CD4-positive, alpha-beta T cell treated with Interleukin-12 subunit alpha and Interleukin-12 subunit beta, for 1 hour (primary cell): ENCODE measurements at places on chromosomes 4 and X.

DNA sequence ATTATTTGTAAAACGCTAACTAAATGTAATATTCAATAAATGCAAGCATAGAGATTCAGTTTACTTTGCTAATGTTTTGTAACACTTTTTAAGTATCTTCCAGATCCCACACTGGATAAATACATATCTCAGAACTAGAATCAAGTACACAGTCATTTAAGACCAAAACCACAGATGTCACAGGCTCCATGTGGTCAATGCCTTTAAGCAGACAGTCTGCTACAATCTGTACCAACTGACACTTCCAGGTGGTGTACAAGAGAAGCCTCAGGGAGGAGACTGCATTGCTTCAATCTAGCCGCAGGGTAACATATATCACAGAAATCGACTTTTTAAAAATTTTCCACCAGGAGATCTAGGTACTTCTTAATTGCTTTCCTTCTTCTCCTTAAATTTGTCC, 229.6 kb upstream of the DIAPH2 start:
- DNase-seq, result no peak

GRCh38 chr4:8607603-8608481, 15.3 kb downstream of the CPZ start:
- DNase-seq, result peak; percentile 7

- DNase-seq, result no peak
These were observed 578.7 kb downstream of the BCOR start for GRCh38 chrX:39519030-39519488.

- no peak for DNase-seq
These were observed 204.0 kb upstream of the FAT1 start for GRCh38 chr4:186927624-186928023.

GRCh38 chr4:81930506-81931238, 443.1 kb downstream of the HNRNPD start:
- no peak for DNase-seq

GRCh38 chr4:153295131-153295755, 49.2 kb upstream of the MND1 start:
- no peak for DNase-seq

- peak; percentile 44 for DNase-seq
These were observed 147.6 kb upstream of the FRG1 start for GRCh38 chr4:189792924-189793618.

DNA sequence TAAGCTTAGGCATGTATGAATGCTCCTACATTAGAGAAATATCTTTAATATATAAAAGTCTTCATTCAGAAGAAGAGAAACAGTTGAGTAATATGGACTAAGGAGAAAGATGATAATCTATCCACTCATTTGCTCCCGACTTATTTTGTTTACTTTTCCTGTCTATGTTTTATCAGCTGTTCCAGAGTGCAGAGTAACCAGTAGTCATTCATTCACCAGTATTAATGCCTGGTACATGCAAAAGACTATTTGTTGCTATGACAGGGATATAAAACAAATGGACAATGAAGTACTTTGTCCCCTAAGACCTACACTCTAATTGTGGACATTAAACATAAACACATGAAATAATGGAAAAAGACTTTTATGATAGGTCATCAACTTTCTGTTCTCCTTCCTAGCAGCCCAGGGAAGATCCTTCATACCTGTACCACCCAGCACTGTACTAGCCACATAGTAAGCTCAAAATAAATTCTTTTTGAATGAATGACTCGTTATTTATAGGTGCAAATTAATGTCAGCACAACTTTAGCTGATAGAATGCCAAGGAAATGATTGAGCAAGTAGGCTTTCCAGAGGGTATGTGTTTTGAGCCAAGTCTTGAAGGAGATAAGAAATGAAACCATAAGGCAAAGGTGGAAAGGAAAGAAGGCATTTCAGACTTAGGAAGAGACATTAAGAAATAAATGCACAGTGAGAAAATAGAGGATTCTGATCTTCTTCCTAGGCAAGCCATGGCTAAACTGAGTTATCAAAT, 45.0 kb upstream of the IL13RA1 start:
- DNase-seq, result no peak

GRCh38 chr4:170931321-170931720, 841.6 kb upstream of the AADAT start:
- no peak for DNase-seq

- no peak for DNase-seq
These were observed 161.2 kb upstream of the SPRY1 start for GRCh38 chr4:123235431-123235830.

GRCh38 chr4:2009651-2010233, 968 bp upstream of the NELFA start:
- DNase-seq, result peak; percentile 63

DNA sequence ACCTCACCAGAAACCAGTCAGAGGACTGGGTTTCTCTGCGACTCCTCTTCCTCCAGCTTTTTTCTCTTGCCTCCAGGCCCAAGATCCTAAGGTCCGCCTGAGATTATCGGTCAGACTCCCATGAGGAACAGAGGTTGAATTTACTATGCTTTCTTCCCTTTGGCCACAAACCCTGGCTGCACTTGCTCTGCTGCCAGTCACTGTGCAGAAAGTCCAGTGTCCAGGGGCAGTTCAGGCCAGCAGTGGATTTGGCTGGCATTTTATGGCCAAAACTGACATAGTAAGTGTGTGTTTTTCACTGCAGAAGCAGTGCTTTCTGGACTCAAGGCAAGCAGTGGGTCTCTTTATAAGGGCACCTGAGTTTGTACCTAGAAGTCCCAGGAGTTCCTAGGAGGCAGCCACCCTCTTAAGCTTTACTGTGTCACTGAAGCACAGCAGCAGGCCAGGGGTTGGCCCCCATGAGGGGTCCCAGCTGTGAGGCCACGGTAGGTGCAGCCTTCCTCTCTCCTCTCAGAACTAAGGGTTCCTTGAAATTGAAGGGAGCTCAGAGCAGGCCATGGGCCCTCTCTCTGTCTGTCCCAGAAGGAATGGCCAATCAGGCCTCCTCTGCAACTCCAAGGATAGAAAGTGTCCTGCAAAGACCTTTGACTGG, 3.4 kb downstream of the RTL5 start:
- DNase-seq, result no peak

- no peak for DNase-seq
These were observed 3.6 kb downstream of the DCK start for GRCh38 chr4:70997036-70997435.

DNA sequence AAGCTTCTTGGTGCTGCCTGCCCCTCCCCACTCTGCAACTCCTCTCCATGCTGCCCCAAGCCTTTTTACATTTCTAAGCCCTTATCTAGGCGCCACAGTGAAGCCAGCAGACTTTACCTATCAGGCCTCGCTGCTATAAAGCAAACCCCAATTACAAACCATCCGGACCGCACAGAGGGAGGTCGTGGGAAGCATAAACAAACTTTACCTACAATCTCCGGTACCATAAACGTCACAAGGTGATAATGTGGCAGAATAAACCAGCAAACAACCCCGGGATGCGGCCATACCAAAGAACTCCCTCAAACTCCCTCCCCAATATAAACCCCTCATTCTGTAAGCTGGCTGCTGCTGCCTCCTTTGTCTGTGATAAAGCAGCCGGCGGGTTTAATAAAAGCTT, 54.0 kb upstream of the ZCCHC13 start:
- DNase-seq, result no peak

DNA sequence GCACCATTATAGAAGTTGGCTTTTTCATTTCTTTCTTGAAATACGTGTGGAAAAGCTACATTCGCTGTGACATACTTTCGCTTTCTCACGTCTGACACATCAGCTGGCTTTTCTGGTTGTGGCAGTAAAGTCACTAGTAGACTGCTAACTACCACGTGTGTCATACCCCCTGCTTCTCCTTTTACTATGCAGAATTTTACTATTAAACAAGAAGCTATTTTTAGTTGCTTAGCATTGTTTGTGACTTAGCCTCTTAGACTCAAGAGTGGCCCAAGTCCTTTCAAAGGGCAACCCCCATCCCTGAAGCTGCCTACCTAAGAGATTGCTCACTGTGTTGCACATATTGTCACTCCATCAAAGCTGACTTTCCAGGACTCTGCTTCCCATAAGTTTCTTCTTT, 2.1 kb upstream of the IL2 start:
- peak; percentile 57 for DNase-seq

DNA sequence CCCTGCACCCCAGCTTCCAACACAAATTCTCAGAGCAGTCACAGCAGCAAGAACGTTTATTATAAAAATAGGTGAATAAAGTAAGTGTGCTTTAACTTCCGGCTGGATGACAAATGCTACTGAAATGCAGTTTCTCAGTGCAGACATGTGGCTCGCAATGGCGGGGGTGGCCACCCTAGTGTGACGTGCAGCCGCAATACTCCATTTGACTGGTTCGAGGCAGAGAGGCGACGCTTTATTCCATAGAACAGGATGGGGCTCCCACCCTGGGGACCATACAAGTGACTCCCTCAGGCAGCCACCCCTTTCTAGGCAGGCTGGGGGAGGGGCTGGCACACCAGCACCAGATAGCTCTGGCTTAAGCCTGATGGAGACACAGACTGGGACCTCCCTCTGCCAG, 14.5 kb downstream of the TNIP2 start:
- DNase-seq, result no peak

DNA sequence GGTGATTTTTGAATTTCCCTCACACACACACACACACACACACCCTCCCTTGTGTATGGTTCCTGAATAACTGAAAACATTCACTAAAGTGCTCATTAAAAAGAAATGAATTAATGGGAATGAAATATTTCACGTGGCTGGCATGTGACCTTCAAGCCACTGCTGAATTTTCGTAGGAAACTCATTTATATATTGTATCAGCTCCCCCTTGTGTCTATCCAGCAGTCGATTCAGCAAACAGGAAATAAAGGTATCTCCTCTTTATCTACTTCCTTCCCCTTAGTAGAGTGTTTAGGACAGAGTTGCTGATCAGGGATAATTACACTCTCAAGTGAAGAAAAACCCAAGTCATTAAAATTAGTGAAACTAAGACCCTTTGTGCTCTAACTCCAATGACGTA, 912.6 kb upstream of the LCORL start:
- no peak for DNase-seq

GRCh38 chrX:16023790-16024734, 99.3 kb upstream of the GRPR start:
- no peak for DNase-seq

- no peak for DNase-seq
These were observed 24.7 kb downstream of the RAB33A start for GRCh38 chrX:130196466-130196865.

DNA sequence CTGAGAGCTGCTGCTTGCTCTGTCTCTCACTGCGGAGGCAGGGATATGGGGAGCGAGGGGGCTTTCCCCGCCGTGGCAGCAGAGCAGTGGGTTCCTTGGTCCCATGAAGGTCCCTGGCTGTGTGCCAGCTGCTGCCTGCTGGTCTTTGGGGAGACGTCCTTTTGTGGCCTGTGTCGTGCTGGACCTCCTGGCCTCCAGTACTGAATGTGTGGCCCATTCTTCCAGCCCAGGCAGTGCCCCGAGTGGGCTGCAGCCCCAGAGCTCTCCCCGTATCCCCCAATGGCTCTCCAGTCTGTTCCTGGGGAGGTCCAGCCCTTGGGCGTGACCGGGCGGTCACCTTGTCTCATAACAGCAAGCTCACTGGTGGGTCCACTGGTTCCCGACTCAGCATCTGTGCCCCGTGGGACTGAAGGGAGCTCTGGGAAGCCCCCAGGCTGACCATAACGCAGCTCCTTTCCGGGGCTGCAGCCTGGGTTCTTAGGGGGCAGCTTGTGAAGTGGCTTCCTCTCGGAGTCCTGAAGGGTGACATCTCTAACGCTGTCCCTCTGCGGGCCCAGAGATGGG, 115.6 kb downstream of the SMIM20 start:
- no peak for DNase-seq

GRCh38 chrX:29797156-29797555, 418.2 kb upstream of the MAGEB2 start:
- DNase-seq, result no peak

GRCh38 chrX:19629541-19629940, 114.2 kb upstream of the MAP3K15 start:
- no peak for DNase-seq

DNA sequence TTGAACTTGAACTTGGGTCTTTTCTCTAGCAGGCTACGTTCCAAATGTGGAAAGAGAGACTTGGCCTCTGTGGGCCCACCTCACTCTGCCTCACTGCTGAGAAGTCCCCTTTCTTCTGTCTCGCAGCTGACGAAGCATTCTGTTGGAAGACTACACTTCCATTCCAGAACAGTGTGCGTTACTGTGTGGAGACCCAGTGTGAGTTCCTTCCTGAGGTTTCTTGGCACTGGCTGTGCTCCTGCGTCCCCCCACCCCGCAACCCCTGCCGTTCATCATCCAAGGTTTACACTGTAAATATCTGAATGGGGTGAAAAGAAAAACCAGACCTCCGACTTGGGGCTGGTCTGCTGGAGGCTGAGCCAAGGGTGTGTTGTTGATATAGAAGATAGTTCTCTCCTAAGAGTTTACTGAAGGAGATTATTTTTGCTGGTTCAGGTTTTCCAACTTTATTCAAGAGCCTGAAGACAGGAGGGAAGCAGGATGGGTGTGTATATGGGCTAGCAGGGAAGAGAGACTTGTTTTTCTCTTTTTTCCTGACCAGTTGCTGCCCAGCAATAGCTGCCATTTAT, 34.7 kb downstream of the NHSL2 start:
- no peak for DNase-seq

- no peak for DNase-seq
These were observed 127.6 kb downstream of the CDS1 start for GRCh38 chr4:84710548-84710947.

DNA sequence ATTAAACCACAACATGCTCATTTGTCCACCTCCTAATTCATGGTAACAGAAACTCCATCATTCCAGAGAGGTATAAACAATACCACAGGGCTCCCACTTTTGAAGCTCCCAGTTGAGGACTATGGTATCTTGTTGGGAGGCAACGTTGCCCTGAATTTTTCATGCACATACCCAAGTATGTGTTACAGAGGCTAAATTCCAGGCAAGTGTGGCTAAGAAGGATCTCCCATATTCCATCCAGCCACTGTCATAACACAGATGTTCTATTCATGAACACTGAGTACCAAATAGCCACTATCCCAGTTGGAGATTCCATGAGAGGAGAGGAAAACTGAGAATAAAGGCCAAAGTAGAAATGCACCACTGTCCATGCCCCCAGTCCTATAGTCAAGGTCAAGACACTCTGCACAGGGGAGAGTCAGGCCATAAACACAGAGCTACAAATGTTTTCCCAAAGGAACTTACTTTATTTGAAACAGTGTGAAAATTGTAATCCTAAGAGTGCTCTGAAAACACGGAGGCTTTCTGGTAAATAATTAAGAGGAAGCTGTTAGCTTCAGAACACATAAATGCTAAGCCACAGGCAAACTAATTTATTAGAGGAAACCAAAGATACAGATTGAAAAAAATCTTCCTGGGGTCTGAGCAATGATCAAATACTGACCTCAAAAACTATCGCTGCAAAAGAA, 42.4 kb upstream of the TMPRSS11B start:
- no peak for DNase-seq

- no peak for DNase-seq
These were observed 92.3 kb upstream of the SHOX start for GRCh38 chrX:538311-538710.

GRCh38 chrX:16060252-16060651, 63.1 kb upstream of the GRPR start:
- DNase-seq, result no peak
